Head of caudate nucleus (tissue), 42 donors: ENCODE measurements at places on chromosomes 3 and 15.

GRCh38 chr3:136485777-136486176 is 235.6 kb downstream of the PCCB start:
- DNase-seq = no peak

- peak; percentile 29 for DNase-seq
Measured at GRCh38 chr3:4474683-4475490, 7.8 kb upstream of the SUMF1 start.

DNA sequence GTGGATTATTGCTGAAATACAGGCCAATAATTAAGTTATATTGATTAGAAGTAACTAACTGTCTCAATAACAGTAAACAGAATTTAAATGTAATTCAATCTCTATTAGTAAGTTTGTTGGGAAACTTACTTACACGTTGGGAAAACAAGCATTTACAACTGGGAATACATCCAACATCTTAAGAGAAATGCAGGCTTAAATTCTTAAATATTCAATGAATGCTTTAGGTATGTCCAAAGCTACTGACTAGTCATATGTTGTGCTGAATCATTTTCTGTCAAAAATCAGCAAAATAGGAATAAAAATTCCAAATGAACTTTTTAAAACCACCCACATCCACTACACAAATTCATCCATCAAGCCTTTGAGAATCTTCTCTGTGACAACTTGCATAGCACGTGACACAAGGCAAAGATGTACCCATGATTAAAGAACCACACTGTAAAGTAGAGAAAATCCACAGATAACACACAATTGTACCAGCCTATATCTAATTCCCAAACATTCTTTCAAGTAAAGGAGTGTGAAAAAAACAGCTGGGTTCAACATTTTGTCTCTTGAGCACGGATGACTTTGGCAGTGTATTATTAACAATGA is 60.0 kb downstream of the NMNAT3 start:
- no peak for DNase-seq

GRCh38 chr3:146646261-146646660 is 41.1 kb upstream of the PLSCR5 start:
- DNase-seq = no peak

DNA sequence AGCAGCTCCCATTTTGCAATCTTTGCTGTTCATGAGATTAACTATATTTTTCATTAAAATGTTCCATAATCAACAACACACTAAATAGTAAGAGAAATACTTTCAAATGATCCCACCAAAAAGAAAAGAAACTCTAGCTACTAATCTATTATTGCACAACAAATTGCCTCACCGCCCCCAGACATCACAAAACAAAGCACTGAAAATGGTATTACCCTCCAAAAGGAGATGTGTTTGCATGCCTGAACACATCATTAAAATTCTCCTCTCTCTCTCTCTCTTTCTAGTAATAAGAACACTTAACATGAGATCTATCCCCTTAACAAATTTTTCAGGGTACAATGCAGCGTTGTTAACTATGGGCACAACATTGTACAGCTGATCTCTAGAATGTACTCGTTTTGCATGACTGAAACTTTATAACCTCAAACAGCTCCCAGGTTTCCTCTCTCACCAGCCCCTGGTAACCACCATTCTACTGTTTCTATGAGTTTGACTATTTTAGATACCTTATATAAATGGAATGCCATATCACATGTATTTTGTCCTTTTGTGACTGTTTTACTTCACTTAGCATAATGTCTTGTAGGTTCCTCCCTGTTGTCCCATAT is 33.1 kb downstream of the WNT5A start:
- DNase-seq = no peak

DNA sequence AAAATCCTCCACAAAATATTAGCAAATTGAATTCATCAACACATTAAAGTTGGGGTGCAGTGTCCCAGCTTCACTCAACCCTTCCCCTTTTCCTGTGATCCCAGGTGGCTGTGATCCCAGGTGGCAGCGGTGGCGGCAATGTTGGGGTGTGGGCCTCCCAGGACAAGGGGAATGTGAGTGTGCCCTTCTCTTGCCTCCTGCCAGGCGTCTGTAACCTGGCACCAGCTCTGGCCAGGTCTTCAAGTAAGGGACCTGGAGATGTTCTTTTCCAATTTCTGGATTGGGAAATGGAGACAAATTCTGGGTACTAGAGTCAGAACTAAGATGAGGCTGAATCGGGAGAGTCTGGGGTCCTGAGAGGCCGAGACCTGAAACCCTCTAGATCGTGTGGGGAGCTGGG is 20.1 kb downstream of the GOLGA6A start:
- no peak for DNase-seq

- no peak for DNase-seq
Measured at GRCh38 chr15:59997070-59997701, 6.9 kb upstream of the FOXB1 start.

GRCh38 chr3:71874618-71875017 is 89.7 kb upstream of the PROK2 start:
- DNase-seq = no peak

DNA sequence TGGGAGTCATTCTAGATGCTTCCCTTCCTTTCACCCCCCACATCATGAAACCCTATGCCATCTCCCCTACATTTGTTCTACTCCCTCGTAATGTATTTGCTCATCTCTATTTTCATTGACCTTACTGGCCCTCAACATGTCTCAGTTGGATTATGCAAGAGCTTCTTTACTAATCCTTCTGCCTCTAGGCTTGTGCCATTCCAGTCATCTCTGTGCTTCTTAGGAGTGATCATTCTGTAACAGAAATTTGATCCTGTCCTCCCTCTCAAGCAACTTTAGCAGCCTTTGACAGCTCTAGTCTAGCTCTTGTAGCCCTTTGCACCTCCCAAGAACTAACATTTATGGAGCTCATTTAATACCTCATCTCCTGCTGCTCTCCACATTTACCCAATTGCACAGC is 64.7 kb downstream of the ISL2 start:
- no peak for DNase-seq

DNA sequence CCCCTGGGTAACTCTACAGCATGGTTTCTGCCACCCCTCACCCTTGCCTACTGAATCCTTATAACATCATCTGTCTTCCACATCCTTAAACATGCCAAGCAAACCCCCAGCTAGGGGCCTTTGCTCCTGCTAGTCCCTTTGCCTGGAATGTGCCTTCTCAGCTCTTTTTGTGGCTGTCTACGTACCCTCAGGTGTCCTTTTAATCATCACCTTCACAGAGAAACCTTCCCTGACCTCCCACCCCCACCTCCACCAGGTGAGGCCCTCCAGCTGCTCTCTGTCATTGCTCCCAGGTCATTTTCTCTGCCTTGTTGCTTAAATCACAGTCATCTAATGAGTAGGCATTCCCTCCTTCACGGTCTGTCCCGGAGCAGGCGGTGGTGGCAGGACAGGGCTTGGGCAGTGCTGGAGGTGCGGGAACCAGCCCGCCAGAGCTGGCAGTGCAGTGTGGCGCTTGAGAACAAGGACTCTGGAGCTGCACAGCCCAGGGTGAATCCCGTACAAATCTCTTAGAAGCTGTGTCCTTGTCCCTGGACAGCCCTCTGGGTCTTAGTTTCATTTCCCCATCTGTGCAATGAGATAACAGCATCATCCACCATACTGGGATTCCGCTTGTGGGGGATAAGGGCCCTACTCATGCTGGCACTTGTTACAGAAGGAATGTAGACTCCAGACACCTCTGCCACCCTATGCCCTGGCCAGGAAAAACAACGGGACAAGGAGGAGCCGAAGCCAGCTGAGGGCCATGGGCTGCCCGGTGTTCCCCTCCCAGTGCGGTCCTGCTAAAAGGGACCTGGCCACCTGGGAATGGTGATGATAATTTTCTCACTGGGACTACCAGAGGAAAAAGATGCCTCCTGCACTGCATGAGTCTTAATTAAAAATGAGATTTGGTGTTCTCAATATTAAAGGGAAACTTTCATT is 52.1 kb upstream of the IQSEC1 start:
- DNase-seq = no peak

GRCh38 chr15:78243491-78243941 is 9.2 kb upstream of the ACSBG1 start:
- peak; percentile 46 for DNase-seq

GRCh38 chr15:59380902-59381610 is 8.4 kb upstream of the MYO1E start:
- no peak for DNase-seq

DNA sequence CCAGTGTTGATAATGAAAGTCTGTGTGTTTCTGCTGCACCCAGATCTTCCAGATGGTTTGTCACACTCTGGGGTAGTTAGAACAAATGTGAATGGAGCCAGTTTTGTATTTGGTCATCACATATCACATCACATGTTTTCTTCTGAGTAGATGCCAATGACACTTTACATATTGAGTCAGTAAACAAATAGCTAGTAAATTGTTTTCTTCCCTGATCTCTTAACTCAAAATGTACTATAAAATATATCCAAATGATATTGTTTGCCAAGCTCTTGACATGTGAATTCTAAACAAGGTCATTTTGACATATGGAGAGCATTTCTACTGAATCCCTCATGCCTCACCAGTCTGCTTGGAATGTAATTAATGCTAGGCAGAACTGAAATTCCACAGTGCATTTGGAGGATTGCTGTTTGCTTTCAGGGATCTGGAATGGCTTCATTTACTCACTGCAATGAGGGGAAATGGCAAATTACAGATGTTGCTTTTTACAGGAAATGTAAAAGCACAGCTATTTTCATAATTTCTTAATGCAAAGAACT is 45.0 kb downstream of the PDHB start:
- DNase-seq = peak; percentile 54

GRCh38 chr3:105365391-105366325 is 1.1 kb upstream of the ALCAM start:
- peak; percentile 29 for DNase-seq
